ENCODE measurements at places on chromosomes 1 and 21.

DNA sequence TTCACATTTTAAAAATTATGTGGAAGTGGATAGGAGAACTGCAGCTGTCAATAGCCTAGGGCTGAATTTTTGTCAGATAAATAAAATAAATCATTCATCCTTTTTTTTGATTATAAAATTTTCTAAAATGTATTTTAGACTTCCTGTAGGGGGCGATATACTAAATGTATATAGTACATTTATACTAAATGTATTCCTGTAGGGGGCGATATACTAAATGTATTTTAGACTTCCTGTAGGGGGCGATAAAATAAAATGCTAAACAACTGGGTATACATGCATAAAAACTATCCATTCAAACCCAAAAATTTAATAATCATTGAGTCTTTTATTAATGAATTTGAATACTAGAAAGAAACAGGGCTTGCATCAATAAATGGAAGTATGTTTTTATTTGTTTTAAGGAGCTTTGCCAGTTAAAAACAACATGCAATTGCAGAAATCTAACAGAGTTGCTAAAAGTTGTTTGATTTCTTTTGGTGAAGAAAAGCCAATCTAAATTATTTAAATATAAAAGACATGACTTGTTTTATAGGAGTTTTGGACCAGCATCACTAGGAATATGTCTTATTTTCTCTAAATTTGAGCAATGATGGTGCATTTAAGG is 31.4 kb downstream of the CLCA1 start:
- no peak for DNase-seq

DNA sequence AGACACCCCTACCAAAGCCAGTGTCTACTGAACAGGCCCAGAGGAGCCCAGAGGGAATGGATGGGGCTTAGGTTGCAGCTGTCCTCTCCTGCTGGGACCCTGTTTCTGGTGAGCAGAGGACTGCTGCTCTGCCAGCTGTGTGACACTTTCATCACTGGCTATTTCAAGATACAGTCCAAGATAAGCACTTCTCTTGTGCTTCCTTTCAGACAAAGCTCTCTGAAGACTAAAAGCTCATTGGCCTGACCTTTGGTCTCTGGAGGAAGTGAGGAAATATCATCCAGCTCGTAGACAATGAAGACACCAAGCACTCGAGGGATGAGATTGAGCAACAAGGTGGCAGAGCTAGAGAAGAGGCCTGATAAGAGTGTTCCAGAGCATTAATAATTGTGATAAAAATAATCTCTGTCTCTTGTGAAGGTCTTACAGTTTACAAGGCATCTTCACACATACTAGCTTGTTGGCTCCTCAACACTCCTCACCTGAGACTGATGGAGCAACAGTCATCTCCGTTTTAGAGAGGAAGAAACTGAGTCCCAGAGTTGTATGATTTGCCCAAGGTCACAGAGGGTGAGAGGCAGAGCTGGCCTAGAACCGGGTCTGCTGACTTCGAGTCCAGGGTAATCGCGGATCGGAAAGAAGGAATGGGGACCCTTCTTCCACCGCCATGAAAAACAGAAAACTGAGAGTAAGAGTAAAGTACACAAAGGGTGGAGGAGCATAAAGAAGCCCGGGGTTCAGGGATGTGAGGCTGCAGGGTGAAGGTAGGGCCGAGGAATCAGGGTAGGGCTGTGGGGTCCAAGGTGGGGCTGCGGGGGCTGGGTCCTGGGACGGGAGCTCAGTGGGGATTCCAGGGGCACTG is 666 bp downstream of the PAFAH2 start:
- no peak for DNase-seq

DNA sequence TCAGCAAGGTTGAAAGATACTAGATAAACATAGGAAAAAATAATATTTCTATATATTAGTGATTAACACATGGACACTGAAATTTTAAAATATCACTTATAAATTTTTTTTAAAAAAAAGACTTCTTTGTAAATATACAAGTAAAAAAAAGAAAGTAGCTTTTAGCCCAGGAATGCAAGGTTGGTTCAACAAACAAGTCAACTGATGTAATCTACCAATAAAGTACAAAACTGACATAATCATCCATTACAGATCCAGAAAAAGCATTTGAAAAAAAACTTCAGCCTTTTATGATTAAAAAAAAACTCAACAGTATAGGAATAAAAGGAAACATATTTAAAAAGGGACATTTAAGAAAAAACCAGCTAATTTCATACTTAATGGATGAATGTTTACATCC is 48.4 kb downstream of the TRMT1L start:
- no peak for DNase-seq

DNA sequence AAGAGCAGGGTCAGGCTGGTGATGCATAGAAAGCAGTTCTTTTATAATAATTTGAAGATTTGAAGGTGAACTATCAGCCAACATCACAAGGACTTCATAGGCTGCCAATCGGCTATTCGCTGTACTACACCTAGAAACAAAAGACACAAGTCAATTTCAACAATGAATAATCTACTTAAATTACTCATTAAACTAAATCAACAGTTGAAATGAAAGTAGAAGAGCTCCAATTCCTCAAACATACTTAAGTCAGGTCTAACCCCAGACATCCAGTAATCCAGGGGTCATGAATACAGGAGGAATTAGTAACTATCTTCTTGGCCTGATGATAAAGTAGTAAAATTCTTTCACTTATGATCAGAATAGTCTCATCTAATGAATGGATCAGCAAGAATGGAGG is 64.5 kb downstream of the PCSK9 start:
- no peak for DNase-seq

DNA sequence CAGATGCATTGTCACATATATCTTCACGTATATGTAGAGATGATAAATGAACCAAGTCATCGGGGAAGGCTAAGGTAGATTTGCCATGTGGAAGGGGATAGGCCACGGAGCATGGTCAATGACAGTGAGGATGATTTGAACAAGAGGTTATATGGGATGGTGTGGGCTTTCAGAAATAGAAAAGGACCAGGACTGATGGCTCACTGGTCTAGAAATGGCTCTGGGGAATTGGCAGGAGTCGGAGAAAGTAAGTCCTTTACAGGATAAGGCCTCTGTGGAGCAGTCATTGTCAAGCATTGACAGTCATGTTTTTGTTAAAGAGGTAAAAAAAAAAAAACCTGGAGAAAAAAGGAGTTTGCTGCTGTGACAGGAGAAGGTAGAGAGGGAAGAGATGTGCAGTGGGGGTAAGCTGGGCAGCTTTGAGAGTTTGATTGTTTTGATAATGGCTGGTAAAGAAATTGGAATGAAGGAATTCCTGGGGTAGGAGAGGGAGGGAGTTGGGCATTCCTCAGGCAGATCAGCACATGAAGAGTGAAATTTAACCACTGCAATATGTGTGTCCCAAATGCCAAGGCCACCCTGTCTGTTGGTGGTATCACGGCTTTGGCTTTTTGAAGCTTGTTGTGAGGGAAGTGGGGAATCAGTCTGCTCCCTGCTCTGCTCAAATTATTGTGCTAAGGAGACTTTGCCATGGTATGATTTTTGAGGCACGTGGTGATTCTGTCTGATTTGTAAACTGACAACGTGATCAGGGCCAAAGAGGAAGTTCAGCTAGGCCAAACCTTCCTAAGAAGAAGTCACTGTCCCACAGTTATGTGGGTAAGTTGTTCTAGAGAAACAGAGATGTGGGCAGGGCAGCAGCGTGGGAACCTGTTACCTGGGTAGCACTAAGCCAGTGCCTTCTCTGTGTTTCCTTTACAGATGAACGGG is 26.0 kb downstream of the MACF1 start:
- peak; percentile 25 for DNase-seq

- DNase-seq, result no peak
Observed at GRCh38 chr1:200889571-200889970, 5.1 kb upstream of the INAVA start.
